ENCODE measurements at places on chromosomes 16 and 17.

GRCh38 chr16:87608400-87608985, 6.2 kb downstream of the JPH3 start:
- peak; percentile 80 for DNase-seq

GRCh38 chr16:86391984-86392383, 118.3 kb upstream of the FOXF1 start:
- no peak for DNase-seq

- DNase-seq, result no peak
Measured at GRCh38 chr16:51723036-51723724, 572.1 kb upstream of the SALL1 start.

GRCh38 chr17:40358323-40359038, 6.1 kb downstream of the GJD3 start:
- peak; percentile 92 for DNase-seq

DNA sequence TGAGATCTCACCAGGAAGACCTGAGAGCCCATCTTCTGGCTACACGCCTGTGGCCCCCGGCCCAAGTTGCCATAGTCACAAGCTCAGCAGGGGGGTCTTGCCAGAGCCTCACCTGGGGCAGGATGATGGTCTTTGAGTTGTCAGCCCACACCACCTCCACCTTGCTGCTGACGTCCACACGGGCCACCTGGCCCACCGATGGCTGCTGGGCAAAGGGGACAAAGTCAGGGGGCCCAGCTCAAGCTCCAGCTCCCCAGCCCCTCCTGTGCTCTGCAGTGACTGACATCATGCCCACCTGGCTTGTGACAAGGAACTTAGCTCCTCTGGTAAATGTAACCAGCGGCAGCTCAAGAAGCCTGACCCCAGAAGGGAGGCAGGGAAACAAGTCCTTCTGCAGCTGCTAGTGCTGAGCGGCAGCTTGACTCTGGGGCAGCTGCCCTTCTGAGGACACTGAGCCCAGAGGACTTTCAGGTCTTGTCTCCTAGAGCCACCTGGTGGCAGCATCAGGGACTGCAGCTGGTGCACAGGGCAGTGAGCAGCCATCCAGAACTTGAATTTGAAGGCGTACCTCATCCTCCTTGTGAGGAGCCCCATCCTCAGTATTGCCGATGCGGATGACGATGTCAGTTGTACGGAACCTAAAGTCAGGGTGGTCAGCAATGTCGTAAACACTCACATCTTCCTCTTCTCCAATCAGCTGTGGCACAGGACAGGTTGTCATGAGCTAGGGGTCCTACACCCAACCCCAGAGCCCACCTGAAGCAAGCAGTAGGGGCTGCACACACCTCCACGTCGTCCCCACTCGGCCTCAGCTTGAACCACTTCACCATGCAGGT, 13.5 kb downstream of the SPHK1 start:
- DNase-seq, result peak; percentile 84

DNA sequence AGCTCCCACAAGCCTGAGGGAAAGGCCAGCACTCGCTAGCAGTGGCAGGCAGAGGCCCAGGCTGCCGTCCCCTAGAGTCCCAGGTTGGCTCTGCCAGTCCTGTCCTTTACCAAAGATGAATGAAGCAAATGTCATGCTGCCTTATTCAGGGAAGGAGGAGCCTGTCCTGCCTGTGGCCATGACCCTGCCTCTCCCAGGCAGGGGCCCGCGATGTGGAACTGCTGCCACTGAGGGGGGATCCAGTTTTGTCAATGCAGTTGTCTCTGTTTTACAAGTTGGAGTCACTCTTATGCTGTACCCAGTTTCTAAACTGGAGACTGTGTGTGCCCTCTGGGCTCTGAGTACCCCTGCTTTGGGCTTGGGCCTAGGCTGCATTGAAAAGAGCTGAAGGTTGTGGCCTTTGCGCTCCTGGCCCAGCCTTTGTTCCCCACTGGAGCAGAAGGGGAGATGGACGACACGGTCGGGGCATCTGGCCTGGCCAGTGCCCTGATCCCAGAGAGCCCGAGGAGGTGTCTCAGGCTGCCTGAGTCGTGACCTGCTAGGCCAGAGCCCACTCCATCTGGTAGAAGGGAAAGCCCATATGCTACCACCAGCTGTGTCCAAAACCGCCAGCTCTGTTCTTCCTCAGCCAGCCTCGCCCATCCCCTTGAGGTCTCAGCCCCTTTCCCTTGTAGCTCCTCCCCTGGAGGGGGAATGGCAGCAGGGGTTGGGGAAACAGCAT, 5.5 kb downstream of the LIMD2 start:
- peak; percentile 66 for DNase-seq

DNA sequence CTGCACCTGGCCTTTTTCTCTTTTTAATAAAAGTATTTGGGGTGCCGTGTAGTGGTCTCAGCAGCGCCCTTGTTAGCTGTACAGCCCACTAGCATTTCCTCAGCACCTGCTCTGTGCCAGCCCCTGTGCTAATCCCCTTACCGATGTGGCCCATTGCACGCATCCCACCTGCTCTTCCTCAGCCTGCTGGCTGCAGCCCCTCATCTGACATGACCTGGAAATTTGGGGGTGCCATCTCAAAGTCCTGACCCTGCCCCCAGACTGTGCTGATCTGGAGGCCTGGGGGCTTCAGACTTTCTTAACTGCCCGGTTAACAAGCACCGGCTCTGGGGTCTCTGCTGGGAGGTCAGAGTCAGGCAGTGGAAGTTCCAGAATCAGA, 10.4 kb downstream of the GPRC5C start:
- no peak for DNase-seq

DNA sequence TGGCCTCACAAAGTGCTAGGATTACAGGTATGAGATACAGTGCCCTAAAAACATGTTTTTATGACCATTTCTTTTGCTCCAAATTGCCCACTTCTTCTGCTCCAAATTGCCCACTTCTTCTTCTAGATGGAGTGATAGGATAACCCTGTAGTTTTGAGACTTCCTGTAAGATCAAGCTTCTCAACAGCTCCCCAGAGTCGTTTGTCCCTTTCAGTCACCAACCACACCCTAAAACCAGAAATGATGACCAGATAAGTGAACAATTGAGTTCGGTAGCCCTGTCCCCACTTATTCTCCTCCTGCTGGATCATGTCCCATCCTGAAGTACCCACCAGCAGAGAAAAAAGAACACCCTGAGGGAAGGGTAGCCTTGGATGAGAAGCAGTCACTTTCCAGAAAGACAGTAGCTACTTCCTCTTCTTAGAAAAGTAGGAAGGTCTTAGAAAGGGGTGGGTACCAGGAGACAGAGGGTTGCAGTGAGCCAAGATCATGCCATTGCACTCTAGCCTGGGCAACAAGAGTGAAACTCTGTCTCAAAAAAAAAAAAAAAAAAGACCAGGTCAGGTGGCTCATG, 2.5 kb downstream of the ODAD4 start:
- no peak for DNase-seq

GRCh38 chr16:85216522-85217375, 104.5 kb upstream of the CIBAR2 start:
- no peak for DNase-seq

GRCh38 chr17:7072406-7072805, 7.6 kb downstream of the CLEC10A start:
- DNase-seq, result no peak

- no peak for DNase-seq
Measured at GRCh38 chr17:6558932-6559752, 2.8 kb upstream of the PITPNM3 start.

DNA sequence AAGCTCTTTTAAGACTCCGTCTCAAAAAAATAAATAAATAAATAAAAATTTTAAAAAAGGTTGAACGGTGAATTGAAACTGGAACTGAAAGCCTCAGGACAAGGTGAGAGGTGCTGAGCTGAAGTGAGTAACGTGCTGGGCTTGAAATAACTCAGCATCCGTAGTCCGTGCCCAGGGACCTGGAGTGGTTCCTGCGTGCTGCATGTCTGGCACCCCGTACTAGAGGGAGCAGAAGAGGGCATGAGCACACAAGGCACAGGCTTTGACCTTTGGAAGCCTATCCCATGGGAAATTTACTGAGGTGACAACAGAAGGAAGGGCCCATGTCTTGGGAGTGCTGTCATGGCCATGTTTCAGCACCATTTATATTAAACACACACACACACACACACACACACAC, 4.5 kb upstream of the MEIOB start:
- DNase-seq, result no peak

- DNase-seq, result no peak
Measured at GRCh38 chr17:40283662-40284061, 4.0 kb upstream of the CDC6 start.

DNA sequence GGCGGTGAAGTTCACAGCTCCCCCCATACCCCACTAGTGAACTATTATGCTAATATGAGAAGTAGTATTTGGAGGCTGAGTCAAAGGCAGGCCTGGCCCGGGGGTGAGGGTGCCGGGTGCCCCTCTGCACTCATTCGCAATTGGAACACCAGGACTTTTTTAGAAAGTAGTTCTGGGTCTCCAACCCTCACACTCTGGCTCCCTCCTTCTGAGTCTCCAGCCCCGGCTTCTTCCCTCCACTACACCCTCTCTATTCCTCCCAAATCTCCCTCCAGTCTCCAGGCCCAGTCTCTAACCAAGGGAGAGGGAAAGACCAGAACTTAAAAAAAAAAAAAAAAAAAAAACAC, 11.3 kb upstream of the HOXB2 start:
- DNase-seq, result no peak

- DNase-seq, result no peak
Measured at GRCh38 chr16:50329446-50330189, 39.2 kb downstream of the BRD7 start.

- DNase-seq, result no peak
Measured at GRCh38 chr16:81469183-81469677, 24.6 kb downstream of the CMIP start.

GRCh38 chr16:53781023-53781605, 77.2 kb downstream of the FTO start:
- DNase-seq, result no peak

GRCh38 chr17:68656666-68657065, 55.5 kb upstream of the FAM20A start:
- DNase-seq, result no peak

- no peak for DNase-seq
Measured at GRCh38 chr17:43517615-43518386, 28.3 kb downstream of the ETV4 start.

- no peak for DNase-seq
Measured at GRCh38 chr17:8287651-8288335, 677 bp upstream of the RANGRF start.

GRCh38 chr17:64423881-64424280, 25.0 kb upstream of the MILR1 start:
- no peak for DNase-seq

GRCh38 chr16:700684-701584, 4.7 kb downstream of the FBXL16 start:
- peak; percentile 39 for DNase-seq

DNA sequence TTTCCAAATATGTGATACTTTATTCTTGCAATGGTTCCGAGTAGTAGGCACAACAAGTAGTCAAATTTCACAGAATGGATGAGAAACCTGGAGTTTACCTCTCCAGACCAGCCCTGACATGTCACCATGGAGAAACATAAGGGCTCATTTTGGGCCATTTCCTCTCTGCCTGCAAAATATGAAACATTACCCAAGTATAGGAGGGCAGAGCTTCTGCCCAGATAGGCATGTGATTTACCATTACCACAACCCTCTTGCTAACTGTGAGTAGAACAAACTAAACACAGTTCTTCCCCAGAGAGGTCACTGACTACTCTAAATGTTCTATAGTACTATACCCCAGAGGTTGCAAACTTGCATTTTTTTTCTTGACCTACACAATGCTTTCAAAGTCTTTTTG, 15.7 kb upstream of the KPNB1 start:
- no peak for DNase-seq

GRCh38 chr16:50161950-50162349, 8.8 kb downstream of the TENT4B start:
- no peak for DNase-seq

GRCh38 chr16:51040637-51041036, 110.4 kb downstream of the SALL1 start:
- no peak for DNase-seq

- DNase-seq, result no peak
Measured at GRCh38 chr16:57255686-57256415, 10.8 kb downstream of the ARL2BP start.

DNA sequence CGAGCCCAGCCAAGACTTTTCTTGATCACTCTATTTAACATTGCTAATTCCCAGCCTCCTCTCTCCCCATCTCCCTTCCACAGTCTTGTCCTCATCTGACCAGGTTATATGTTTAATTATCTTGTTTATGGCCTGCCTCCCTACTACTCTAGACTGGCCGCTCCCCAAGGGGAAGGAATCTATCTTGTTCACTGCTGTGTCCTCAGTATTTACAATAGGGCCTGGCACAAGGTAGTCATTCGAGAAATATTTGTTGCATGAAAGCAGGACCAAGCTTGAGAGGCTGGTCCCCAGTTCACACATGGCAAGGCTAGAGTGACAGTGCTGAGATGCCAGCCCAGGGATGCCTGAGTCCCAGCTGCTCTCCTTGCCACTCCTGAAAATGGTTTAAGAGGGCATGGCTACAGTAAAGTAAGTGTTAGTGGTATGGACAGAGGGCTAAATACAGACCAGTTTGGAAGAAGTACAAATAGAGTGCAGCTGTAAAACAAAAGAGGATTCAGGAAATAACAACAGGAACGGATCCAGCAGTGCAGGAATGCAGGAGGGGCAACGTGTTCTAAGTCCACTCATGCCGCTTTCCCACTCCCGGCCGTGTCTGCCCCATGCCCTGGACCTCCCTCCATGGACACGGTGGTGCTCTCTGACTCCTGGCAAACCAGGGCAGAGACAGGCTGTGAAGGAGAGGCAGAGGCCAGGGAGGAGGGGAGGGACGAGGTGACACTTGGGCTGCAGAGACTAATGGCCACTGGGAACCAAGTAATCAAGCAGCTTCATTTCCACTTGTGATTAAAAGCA, 65.6 kb downstream of the TOM1L2 start:
- DNase-seq, result no peak

DNA sequence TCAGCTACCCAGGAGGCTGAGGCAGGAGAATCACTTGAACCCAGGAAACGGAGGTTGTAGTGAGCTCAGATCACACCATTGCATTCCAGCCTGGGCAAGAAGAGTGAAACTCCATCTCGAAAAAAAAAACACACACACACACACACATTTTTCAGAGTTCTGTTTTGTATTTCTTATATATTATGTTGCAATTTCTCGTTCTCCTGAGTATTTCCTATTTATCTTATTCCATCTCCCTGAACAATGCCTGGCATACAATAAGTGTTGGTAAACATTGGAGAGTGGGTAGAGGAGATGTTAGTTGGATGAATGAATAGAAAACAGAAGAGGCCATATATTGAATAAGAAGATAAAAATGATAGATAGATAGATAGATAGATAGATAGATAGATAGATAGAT, 167.8 kb upstream of the CDH5 start:
- no peak for DNase-seq

DNA sequence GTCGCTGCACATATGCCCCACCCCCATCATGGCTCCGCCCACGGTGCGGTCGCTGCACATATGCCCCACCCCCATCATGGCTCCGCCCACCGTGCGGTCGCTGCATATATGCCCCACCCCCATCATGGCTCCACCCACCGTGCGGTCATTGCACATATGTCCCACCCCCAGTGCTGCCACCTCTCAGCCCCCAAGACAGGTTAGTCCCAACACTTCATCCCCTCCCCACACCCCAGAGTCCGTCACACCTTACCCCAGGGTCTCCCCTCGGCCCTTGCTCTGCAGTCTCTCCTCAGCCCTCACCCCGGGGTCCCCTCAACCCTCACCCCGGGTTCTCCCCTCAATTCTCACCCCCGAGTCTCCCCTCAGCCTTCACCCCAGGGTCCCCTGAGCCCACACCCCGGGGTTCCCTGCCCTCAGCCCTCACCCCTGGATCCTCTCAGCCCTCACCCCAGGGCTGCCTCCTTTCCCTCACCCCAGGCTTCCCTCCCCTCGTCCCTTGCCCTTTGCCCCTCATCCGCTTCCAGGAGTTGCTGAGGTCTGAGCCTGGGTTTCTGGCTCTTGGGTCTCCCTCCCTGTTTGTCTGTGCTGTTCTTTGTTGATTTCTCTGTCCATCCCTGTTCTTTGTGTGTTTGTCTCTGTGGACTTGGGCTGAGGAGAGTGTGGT, 25.6 kb downstream of the TPSG1 start:
- DNase-seq, result no peak

All from retina (tissue), 1 donor.